Melanocyte of skin (primary cell): ENCODE measurements at places on chromosomes 11 and 22. TPM values are rescaled to one million over a fixed set of nuclear protein-coding genes. Genes with fewer than 3 reads are reported as not detected.

Gene OR2AT4
- under 0.01 TPM in 2 replicates for total RNA-seq

Gene MPPED2
- 0.62 TPM in 1 of 2 replicates, not detected in the other for total RNA-seq

Gene TEX54
- not detected in 2 replicates for total RNA-seq

Gene SYT9
- not detected in 2 replicates for total RNA-seq

Gene NAALADL1
- 11.7 and 14.2 TPM in 2 replicates for total RNA-seq

Gene LRRC32
- 3.2 and 4.7 TPM in 2 replicates for total RNA-seq

Gene OR52N4
- total RNA-seq: not detected in 2 replicates

Gene SCO2
- total RNA-seq: 5.7 and 6.3 TPM in 2 replicates
